ENCODE measurements at places on chromosomes 11 and 22. TPM values are rescaled to one million over a fixed set of nuclear protein-coding genes. Genes with fewer than 3 reads are reported as not detected.

KDELR3 gene
- total RNA-seq, result 1.3 TPM

ROBO3 gene
- total RNA-seq, result 0.35 TPM

DENND6B gene
- not detected for total RNA-seq

DDX25 gene
- not detected for total RNA-seq

OR51B4 gene
- total RNA-seq, result not detected

MAPK8IP2 gene
- total RNA-seq, result 0.39 TPM

KIRREL3 gene
- total RNA-seq, result not detected

PANX1 gene
- total RNA-seq, result 36.8 TPM

VSIG2 gene
- total RNA-seq, result 0.29 TPM

SIPA1 gene
- 9.6 TPM for total RNA-seq

MGAT3 gene
- 0.55 TPM for total RNA-seq

DNA sequence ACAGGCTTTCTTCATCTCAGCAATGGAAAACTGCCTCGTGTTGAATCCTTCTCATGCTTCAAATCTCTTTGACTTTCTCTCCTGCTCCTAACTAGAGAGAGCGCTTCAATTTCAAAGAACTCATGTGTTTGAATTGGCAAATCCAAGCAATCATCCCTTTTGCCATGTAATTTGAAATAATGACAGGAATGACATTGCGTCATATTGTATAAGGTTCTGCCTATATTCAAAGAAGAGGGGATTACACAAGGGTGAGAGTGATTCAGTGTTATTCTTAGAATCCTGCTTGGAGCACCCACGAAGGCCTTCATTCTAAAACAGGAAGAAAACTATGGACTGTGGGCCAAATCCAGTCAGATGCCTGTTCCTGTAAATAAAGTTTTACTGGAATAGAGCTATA lies 720.6 kb downstream of the JRKL start:
- no peak for DNase-seq

DNA sequence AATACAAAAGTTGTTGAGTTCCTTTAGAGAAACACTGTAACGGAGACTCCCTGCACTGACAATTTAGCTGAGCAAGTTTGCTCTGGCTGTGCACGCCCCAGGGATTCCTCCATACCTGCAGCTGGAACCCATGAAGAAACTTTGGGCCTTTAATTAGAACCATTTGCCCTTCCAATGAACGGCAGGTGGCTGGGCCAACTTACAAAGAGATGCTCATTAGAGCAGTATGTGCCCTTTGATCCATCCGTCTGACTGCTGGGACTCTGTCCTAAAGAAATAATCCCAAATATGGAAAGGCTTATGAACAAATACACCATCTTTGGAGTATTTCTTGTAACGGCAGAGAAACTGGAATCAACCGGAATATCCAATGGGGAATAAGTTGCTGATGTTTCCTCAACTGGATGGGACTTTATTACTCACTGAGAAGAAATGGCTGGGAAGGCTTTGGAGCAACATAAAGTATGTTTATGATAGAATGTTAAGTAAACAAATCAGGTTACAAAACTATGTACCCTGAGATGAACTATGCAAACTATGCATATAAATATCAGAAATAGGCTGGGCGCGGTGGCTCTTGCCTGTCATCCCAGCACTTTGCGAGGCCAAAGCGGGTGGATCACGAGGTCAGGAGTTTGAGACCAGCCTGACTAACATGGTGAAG lies 24.4 kb upstream of the FBLN1 start:
- no peak for DNase-seq

DNA sequence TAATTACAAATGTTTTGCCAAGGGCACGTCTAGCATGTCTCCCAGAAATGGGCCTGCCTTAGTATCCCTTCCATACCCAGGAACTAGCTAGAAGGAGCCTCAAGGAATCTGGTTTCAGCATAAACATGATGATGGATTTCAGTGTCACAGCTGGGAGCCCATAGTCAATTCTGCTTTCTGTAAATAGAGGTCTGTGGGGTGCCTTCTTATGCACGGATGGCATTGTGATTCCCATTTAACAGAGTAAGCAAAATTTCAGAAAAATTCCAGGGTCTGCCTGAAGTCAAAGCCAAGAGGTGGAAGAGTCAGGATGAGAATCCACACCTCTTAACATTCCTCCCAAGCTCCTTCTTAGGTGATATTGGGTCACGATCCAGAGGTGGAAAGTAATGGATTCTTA lies 12.1 kb downstream of the DUSP18 start:
- DNase-seq, result no peak

- no peak for DNase-seq
Measured at GRCh38 chr11:27281740-27282590, 81.0 kb downstream of the CCDC34 start.

DNA sequence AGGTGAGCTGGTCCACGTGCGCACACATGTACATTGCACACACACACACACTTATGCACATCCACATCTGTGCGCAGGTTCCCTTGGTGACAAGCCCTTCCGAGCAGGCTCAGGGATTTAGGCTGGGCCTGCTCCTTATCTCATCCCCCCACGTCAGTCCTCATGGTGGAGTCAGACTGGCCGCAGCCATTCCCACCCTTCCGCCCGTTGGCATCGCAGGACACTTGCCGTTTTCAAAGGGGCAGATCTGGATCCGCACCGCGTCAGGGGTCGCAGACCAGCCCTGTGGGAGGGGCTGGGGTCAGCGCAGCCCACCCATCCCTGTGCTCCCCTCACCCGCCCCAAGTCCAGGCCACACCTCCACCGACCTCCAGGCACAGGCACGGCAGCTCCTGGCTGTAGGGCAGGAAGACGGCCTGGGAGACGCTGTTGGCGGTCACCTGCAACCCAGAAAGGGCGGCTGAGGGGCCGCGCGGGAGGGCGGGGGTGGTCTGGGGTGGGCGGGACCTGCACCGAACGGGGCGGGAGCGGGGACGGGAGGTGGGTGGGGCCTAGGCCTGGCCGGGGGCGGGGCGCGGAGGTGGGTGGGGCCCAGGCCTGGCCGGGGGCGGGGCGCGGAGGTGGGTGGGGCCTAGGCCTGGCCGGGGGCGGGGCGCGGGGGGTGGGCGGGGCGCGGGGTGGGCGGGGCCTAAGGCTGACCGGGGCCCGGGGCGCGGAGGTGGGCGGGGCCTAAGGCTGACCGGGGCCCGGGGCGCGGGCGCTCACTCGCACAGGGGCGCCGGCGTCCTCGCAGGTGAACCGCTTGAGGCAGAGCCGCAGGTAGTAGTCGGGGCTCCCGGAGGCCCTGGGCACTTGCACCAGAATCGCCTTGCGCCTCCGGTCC lies 13.3 kb downstream of the IL17REL start:
- no peak for DNase-seq

DNA sequence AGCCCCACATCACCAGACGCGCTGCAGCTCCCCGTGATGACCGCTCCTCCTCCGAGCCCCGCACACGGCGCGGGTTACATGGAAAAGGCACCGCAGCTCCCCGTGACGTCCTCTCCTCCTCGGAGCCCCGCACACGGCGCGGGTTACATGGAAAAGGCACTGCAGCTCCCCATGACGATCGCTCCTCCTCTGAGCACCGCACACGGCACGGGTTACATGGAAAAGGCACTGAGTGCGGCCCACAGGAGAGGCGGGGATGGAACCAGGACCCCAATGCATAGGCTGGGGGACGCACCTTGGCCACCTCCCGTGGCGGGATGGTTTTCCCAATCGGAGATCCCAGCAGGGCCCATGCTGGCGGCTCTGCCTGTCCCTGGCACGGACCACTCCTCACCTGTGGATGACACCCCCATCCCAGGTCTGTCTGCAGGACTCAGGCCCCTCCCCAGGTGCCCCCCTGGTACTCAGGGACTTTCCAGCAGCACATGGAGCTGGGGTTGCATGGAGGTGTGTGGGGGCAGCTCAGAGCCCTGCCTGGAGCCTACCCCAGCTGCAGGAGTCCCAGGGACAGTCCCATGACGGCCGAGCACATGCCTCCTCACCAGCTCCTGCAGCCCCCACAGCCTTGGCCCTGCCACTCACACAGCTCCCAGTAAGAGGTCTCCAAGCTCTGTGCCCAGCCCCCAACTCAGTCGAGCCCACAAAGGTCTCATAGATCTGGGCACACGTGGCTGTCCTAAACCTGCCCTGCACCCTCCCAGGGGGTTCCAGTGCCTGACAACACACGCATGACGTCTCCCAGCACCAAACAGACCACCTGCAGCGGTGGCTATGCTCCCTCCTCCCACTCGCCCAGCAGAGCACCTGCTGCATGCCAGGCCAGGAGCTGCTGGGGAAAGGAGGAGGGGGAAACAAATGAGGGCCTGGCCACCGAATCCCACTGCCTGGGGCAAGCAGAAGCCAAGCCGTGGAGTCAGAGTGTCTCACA lies 166.6 kb downstream of the BRD1 start:
- DNase-seq, result no peak

DNA sequence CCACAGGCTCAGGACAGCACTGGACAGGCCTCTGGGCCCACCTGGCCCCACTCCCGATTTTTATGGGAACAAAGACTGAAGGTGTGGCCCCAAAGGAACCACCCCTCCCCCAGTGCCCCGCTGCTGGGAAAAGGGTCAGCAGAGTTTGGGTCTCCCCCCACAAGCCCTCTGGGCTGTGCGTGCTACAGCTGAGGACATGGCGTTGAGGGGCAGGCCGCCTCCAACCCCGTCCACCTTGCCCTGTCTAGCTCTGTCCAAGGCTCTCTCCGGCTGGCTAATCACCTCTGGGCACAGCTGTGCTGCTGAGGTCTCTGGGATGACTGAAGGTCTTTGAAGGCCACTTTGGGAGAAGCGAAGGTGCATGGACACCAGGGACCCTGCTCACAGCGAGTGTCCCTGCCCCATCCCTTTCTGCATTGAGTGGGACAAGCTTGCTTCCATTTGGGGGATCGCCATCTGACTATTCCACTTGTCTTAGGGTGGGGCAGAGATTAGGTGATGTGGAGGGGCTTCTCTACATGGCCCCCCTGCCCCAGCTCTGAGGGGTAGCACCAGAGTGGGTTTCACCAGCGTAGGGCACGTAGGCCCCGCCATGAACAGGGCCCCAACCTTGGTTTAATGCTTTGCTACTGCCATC lies 6.5 kb downstream of the ASCL2 start:
- no peak for DNase-seq

GRCh38 chr22:45582955-45583320 lies 80.3 kb downstream of the FBLN1 start:
- DNase-seq, result no peak

GRCh38 chr22:34414467-34415440 lies 494.5 kb upstream of the LARGE1 start:
- DNase-seq, result no peak

DNA sequence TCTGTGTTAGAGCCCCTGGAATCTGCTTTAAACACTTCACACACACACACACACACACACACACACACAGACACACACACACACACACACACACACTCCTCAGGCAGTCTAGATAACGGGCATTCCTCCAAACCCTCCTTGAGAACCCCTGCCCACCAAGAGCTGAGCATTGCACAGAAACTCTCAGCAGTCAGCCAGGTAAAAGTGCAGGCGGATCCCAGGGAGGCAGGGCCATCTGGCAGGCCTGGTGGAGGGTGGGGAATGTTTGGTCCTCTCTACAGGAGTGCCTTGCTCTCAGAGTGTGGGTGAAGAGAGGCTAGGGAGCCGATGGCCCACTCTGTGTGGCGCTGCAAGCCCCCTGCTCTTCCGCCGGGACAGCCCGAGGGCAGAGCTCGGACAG lies 190.2 kb downstream of the BUD13 start:
- no peak for DNase-seq

- DNase-seq, result no peak
Measured at GRCh38 chr11:65213322-65214211, 31.8 kb downstream of the CAPN1 start.

DNA sequence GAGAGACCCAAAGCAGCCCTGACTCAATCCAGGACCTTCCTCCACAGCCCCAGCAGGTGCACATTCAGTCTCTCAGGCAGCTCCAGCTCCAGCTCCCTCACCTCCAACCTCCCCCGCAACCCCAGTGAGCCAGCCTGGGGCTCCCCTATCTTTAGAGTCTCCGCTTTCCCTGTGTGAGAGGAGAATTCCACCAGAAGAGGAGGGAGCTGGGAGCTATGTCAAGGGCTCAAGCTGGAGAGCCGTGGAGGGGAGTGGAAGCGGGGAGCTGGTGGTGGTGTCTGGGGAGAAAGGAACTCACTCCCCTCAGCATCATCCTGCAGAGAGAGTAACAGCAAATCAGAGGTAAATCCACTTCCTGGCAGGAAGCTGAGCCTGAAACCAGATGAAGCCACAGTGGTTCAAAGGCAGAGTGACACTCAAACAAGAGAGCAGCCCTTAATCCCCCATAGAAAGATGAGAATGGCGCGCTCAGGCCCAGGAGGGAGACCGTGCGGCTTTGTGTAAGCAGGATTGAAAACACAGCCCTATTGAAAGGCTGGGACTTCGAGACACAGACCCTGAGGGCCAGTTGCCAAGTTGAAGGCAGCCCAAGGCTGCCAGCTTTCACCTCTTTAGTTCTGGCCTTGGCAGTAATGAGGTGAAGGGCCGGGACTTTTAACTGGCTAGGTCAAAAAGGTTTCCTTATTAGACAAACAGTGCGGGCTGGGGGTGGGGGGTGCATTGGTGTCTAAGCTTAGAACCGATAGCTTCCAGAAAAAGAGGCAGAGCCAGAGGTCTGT lies 21.4 kb upstream of the CDON start:
- no peak for DNase-seq

- no peak for DNase-seq
Measured at GRCh38 chr11:83464160-83464944, 178.2 kb upstream of the CCDC90B start.

GRCh38 chr11:105164208-105164607 lies 24.6 kb upstream of the CARD18 start:
- no peak for DNase-seq

DNA sequence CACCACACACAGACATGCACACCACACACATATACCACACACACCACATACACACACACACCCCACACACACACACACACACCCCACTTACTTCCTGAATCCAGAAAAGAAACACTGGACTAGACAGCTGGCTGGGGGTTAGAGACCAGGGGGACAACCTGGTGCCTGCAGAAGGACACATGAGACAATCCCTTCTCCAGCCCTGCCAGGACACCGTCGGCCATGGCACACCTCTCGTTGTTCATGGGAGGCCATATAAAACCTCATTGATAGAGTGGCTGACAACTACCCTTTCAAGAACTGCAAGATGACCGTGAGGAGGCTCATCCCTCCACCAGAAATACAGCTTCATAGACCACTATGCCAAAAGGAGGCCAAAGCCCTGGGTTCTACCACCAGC lies 54.3 kb downstream of the IGSF9B start:
- no peak for DNase-seq

GRCh38 chr22:36065462-36065774 lies 36.8 kb upstream of the RBFOX2 start:
- no peak for DNase-seq

DNA sequence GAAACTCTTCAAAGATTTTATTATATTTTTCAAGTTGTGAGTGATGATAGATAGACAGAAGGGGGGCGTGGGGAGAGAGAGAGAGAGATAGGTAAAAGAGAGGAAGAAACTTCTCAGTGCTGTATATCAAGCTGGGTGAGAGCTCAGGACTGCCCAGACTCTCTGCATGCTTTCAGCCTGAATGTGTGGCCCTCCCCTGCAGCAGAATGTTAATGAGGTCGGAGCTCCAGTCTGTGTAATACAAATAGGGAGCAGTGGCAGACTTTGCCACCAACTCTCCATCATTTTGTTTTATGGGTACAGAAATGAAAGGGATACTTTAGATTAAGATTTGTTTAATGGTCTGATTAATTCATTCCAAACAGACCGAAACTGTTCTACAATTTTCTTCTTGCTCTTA lies 752.8 kb downstream of the OPCML start:
- no peak for DNase-seq
